ENCODE measurements at places on chromosomes 7 and 10.
A peak's percentile ranks its signal among the peaks of the same experiment; 100 is the strongest.

GRCh38 chr7:87505557-87506245, 30.2 kb upstream of the ABCB4 start:
- DNase-seq: no peak

DNA sequence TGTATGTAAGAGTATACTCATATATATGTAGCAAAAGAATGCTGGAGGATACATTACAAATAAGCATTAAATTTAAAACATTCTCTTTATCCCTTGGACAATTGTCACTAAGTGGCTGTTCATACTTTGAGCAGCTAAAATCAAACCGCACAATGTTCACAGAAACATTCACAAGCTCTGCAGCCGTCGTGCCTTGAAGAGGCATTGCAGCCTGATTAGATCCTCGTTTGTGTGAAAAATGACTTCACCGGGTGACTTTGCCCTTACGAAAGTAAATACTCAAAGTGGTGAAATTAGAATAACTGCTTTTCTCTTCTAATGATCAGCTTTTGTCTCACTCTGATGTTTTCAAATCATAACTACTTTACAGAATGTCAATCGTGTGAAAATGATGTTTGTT, 319.0 kb downstream of the GFRA1 start:
- DNase-seq: no peak

- no peak for DNase-seq
These were observed 32.9 kb downstream of the CDC123 start for GRCh38 chr10:12228851-12229250.

- peak; percentile 100 for DNase-seq
These were observed 289.6 kb upstream of the NFE2L3 start for GRCh38 chr7:25862261-25863004.

GRCh38 chr7:37162106-37162505, 286.6 kb downstream of the ELMO1 start:
- no peak for DNase-seq

DNA sequence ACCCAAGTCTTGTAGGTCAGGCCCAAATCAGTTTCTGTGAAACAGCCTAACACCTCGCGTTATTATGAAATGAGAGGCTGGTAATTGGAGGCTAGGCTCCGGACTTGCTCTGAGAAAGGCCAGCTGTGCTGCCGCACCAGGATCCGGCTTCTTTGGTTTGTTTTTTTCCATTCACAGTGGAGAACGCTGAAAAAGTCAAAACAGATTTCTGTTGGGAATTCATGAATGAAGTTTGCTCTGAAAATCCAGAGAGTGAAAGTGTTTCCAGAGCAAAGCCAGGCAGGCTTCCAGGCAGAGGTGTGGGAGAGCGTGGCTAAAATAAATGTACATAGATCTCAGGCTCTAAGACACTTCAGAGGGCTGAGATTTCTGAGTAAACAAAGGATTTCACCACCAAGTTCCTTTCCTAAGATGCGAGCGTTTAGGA, 240.1 kb downstream of the TRIL start:
- DNase-seq: no peak

- DNase-seq: no peak
These were observed 72.3 kb downstream of the CCDC71L start for GRCh38 chr7:106588422-106589197.

DNA sequence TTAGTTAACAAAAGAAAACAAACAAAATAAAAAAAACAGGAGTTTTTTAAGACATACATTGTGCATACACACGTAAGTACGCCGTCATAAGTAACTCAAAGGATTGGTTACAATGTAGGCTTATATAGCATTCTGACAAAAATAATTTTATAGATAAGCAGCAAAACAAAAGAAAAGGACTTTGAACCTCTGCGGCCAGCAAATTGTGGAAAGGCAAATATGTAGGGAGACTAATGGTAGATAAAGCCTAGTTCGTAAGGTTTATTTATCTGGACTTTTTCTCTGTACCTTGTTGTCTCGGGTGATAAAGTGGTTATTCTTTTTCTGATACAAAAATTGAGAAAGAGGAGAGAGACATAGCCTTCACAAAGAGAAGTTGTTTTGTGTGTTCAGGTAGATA, 891.9 kb downstream of the CNTNAP2 start:
- no peak for DNase-seq

- DNase-seq: peak; percentile 21
These were observed at the start of gene HGF for GRCh38 chr7:81769891-81770727. TSS of gene HGF (minus strand) at chr7:81770047. CDS start at chr7:81769971, 76 bp downstream.

DNA sequence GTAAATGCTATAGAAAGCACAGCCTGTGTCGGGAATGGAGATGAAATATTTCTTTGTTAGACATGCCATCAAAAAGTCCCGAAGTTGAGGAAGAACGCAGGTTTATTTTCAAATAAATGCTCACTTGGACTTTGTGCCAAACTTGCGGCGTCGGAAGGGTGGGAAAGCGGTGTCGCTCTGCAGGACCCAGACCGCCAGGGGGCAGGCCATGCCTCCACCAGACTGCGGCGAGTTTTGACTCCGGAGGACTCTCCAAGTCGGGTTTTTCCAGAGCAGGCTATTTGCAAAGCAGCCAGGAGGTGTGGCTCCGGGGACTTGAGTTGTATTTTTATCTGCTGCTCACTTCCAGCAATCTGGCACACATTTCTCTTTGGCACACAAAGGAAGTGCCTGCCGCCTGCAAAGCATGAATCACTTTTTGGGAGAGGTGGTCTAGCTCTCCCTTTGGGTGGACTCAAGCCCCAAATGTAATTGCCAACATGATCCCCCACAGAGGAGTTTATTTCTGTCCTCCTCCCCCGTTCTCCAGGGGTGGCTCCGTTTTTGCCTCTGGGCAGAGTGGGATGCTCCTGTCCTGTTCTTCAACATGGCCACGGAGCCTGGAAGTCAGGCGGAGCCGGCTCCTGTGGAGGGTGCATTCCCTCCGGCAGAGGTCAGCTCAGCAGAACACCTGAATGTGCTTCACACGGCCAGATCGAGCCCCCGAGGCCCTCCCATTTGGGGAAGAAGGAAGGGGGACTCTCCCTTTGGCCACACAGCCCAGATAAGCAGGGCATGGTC, 82.3 kb upstream of the GPR26 start:
- peak; percentile 62 for DNase-seq

DNA sequence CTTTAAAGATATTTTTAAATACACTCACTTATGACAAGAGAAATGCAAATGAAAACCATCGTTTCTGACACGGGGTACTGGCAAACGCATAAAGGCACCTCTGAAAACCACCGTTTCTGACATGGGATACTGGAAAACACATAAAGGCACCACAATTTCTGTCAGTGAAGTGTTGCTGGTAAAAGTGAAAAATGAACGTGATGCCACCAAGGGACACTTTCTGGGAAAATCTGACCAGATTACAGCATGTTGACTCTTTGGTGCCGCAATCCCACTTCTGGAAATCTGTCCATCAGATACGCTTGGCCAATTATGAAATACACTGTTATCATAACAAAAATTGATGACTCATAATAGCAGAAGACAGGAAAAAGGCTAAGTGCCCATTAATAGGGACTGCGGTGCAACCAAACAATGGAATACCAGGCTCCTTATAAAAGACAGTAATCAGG, 131.7 kb downstream of the ZMYND11 start:
- DNase-seq: no peak

DNA sequence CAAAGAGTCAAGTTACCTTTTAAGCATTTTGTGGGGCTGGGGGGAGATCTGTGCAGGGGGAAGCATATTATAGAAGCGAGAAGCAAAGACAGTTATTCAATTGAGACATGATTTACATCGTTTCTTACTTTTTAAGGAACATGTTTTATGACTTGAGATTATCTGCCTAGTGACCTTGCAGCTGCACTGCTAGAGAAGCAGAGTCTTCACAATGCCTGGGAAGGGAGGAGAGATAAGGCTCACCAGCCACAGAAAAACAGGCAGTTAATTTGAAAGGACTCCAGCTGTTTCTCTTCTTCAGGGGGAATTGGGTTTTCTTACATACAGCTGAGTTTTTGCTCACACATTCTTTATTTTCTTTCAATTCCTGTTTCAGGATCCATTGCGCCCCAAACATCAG, 31.0 kb downstream of the PHYH start:
- DNase-seq: no peak

DNA sequence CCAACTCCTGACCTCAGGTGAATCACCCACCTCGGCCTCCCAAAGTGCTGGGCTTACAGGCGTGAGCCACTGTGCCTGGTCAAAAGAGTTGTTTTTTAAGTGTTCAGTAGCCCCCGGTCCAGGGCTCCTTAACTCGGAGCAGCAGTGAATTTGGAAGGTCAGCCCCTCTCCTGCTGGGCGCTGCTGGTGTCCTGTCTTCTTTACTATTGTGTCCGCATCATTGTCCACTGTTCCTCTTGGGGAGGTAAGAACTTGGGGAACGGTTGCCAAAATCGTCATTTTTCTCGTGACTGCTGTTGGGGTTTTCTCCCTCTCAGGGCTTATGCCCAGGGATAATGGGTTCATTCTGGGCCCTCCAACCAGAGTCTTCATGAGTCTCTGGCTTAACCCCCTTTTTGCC, 46.7 kb downstream of the CAMK1D start:
- no peak for DNase-seq

GRCh38 chr7:92955081-92955480, 118.7 kb upstream of the CDK6 start:
- DNase-seq: no peak

DNA sequence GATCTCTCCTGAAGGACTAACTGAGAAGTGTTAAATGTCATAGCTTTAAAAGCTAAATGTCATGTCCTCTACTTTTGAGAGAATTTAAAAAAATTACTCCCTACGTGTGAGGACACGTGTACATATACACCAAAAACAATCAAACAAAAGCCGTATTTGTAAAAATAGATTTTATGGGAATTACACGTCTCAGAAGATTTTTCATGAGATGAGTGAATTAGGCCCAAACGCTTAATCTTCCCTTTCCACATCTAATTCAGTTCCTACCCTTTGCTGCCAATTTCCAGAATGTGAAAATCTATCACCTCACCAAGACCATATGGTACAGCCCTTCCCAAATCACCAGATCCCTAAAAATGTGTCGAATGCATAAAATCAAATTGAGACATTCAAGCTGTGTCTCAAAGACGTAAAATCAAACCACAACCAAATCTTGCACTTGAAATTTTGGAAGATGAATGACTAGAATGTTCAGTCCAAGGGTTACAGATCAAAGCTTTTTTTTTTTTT, 1.0 kb upstream of the CTTNBP2 start:
- no peak for DNase-seq

- DNase-seq: no peak
These were observed 35.8 kb upstream of the DNAAF5 start for GRCh38 chr7:690478-691360.

DNA sequence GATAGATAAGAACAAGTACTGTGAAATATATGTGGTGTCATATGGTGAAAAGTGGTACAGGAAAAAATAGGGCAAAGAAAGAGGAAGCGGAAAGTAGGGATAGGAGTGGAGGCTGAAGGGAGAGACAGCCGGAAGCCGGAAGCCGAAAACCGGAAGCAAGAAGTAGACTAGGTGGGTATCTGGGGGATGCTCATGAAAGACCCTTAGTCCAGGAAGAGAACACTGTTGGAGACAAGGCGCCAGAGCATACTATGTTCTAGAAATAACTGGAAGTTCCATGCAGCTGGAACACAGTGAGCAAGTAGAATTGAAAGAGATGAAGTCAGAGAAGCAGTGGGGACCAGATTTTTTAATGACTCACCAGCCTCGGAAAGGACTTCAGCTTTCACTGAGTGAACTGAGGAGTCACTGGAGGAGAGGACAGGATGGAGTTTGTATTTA, 22.5 kb downstream of the ST8SIA6 start:
- peak; percentile 11 for DNase-seq

DNA sequence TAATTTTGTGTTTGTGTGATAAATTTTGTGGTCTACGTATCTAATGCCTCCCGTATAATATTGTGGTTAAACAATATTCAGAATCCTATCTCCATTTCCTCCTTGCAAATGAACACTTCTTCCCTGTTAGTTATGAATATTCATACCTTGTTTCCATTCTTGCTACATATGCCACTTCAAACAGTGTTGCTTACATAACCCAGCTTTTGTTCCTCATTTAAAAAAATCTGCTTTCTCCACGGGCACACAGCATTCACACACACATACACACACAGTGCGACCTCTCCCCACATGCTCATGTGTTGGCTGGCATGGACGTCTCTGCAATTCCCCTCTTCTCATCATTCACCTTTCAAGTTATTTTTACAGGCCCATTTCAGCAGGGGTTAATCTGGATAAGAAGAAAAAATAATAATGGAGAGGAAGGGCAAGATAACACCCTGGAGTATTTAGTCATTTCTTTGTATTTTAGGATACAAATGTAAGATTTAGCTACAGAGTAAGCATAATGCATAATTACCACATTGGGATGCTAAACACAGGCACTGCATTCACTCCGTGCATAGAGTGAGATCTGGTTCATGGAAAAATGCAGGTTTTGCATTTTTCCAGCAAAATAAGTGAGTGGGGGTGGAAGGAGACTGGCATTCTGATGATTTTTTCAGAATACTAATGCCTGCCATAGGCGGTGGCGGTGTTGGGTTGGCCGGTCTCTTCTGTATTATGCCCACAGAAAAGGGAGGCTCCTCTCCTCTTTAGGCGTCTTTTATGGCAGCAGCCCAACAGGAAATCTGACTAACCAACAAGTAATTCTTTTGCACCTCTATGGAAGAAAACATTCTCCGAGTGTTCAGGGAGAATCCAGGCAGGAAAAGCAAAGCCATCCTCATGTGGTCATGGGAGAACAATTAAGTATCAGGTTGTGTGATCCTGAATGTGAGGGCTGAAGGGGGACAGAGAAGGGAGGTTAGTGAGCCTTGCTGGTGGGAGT, 31.7 kb upstream of the ELMO1 start:
- no peak for DNase-seq

GRCh38 chr7:1623810-1624209, 46.3 kb upstream of the ELFN1 start:
- DNase-seq: no peak

DNA sequence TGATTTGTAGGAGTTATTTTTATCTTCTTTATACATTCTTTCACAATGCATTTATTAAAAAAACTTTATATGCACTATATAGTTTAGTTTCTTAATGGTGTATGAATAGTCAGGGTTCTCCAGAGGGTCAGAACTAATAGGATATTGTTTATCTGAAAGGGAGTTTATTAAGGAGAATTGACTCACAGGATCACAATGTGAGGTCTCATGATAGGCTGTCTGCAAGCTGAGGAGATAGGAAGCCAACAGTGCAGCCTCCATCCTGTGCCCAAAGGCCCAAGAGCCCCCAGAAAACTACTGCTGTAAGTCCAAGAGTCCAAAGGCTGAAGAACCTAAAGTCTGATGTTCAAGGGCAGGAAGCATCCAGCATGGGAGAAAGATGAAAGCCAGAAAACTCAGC, 192.8 kb upstream of the AHR start:
- no peak for DNase-seq

GRCh38 chr10:76324283-76324682, 892.9 kb downstream of the LRMDA start:
- no peak for DNase-seq

DNA sequence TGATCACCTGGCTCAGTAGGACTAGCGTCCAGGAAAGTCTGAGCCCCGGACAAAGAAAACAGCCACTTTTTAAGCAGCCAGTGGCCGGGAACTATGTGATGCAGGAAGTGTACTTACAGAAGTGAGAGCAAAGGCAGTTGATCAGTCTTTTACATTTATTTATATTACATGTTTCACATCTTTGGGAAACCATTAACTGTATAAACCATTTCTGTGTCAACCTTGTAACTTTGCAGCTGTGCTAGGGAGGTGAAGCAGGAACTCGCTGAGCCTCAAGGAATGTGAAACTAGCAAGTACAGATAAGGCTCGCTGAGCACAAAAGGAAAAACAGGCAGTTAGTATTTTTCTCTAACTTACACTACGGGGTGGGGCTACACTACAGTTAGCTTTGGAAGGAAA, 39.9 kb upstream of the HECW1 start:
- DNase-seq: no peak

All from GM04503 (cell line).